NCI-H510A (cell line): ENCODE measurements at places on chromosomes 6 and 20.

- peak; percentile 43 for DNase-seq
Measured at GRCh38 chr20:44388466-44389023, 33.0 kb downstream of the HNF4A start.

DNA sequence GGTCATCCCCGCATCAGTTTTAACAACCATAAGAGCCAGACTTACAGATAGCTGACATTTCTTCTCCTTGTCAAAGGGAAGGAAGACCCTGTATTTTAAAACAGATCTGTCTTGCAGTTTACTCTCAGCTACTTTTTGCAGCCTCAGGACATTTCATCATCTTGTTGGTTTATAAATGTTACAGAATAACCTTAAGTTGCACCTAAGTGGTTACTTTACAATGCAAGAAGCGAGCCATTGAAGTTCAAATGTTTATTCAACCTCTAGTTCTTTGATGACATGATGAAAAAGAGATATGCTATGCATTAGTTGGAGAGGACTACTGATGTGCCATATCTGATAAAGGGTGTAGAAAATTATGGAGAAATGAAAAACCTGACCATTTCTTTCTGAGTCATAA, 187.9 kb upstream of the COL21A1 start:
- no peak for DNase-seq

GRCh38 chr6:156587071-156587470, 190.1 kb upstream of the ARID1B start:
- no peak for DNase-seq

- no peak for DNase-seq
Measured at GRCh38 chr6:131868836-131869235, 61.0 kb downstream of the ENPP1 start.

DNA sequence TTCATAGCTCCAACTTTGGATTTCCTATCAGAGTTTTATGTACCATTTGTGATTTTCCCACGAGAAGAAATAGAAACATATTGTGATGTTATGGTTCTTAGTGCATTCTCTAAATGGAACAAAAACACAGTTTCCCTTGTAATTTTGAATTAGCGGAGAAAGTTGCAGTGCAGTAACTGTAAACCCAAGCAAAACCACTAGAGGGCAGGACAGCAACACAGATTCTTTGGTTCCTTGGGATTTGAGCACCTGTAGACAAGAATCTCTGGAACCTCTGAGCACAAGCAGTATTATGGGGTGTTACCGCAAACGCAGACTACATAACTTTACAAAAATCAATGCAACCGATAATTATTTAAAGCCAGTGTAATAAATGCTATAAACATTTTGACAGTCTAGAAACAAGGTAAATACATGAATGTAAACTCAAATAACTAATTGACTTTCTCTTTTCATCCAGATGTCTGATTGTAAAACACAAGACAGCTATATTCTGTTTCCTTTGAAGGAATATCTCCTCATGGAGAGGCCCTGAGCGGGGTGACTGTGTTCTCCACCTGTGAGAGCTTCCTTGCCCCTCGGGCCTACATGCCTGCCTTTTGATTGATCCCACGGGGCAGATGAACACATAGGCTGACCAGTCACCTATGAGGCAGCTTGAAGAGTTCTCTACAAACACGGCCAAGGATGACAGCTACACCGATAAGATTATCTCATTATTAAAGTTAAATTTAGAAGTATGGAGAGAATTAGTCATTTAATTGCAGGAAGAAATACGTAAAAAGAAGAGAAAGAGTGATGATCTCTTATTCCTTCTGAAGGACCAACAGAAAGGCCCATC, 67.5 kb upstream of the COL21A1 start:
- peak; percentile 24 for DNase-seq

DNA sequence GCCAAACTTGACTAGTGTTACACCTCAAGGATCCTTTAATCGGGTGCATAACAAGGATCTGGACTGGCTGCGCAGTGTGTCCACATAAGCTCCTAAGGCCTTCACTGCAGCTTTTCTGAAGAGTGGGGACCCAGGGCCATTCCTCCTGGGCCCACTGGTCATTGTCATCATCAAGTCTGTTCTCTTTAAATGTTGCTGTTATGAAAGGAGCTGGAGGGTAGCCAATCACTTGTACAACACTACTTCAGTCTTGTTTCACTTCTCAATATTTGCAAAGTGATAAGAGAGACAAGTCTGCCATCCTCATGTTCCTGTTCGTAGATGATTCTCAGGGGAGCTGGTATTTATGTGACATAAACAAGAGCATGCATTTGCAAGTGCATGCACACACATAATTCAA, 149.8 kb downstream of the SYNDIG1 start:
- no peak for DNase-seq

- no peak for DNase-seq
Measured at GRCh38 chr20:33673410-33674293, 576 bp downstream of the NECAB3 start.

- no peak for DNase-seq
Measured at GRCh38 chr6:15504040-15504495, 158.8 kb downstream of the DTNBP1 start.

DNA sequence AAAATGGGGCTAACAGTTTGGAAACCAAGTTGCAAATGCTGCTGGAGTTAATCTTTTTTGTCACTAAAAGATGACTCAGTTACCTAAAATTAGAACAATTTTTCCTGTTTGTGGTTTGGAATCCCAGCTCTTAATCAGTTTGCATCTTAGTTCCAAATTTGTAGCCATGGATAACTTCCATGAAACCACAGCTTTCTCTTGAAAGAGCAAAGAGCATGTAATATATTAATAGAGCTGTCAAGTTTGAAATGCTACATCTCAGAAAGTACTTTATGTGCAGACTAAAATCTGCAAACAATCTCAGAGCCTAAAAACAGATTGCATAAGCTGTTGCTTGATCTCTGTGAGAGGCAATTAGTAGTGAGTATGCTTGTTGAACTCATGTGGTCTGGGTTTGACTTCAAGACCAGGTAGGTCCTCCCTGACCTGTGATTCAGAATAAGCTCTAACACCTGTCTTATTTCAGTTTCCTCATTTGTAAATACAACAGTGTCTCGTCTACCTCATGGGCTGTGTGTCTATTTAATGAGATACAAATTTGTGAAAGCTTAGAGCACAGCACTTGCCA, 23.5 kb downstream of the DHX35 start:
- no peak for DNase-seq

DNA sequence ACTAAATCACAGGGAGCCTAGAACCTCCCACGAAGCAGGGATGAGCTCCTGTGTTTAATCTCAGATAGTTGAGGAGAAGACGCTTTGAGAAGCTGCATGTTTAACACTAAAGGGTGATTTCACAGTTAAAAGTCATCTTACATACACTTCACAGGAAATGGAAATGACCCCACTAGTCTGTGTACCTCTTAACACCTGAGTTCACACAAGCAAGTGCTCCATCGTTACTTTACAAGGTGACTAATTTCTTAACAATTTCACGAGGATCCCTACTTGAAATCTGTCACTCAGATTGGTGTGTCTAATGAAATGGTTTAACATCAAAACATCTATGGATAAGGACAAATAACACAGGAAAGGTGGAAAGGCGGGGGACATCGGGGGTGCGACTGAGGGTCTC, 93.8 kb upstream of the RPS6KA2 start:
- DNase-seq, result no peak

- no peak for DNase-seq
Measured at GRCh38 chr6:129481706-129482105, 228.3 kb downstream of the ARHGAP18 start.

DNA sequence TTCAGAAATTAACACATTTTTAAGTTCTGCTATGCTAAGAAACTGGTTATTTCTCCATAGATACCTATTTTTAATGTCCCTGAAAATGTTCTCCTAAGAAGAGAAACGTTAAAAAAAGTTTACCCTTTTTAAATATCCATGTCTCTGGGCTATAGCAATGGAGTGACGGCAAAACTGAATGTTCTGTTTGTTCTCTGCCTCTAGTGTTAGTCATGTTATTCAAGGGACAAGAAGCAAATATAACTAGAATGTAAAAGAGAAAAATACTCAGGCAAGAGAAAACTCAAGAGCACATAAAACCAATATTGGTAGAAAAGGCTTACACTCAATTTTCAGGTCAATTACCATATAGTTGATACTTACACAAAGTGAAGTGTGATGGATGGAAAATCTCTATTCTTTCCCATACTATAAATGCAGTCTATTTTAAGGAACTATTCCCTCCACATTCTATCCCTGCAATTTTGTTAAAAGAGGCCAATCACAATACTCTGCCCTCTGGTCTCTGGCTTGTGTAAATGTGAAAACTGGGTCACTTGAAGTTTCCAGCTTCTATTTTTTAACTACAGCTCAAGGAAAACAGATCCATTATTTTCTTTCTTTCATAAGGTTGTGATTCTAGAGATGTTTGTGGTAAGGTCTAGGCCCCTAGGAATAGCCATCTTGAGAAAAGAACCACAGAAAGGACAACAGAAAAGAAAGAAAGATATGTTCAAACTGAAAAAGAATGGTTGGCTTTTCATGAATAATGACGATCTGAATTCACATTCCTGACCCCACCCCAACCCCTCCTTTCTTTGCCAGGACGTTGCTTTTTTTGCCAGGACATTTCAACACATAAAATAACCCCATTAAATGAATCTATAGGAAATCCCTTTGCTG, 200.3 kb upstream of the FAM83B start:
- no peak for DNase-seq

DNA sequence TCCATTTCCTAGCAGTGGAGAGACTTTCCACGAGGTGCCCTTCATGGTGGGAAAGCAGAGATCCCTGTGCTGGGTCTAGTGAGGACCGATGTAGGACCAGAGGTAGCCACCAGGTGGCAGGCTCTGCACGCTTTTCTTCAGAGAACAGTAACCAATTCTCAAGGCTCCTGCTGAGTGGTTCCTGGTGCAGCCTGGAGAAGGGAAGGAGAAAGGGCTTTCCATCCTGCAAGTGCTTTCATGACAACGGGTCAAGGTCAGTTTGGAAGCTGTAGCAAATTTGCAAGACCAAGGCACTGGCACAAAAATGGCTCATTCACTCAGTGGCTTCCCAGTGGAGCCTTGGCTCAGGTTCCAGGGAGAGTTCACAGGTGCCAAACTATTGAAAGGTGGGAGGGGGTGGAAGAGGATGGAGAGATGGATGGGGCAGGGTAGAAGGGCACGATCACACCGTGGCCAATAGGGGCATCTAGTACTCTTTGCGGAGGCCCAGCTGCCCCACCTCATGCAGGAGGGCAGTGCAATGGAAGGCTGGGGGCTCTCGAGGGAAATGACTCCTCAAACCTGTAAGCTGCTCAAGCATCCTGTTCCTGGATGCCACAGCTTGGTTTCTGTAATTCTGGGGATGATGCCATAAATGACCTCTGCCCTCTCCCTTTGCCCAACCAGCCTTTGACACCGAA, 25.5 kb upstream of the KCNK16 start:
- DNase-seq, result peak; percentile 33

DNA sequence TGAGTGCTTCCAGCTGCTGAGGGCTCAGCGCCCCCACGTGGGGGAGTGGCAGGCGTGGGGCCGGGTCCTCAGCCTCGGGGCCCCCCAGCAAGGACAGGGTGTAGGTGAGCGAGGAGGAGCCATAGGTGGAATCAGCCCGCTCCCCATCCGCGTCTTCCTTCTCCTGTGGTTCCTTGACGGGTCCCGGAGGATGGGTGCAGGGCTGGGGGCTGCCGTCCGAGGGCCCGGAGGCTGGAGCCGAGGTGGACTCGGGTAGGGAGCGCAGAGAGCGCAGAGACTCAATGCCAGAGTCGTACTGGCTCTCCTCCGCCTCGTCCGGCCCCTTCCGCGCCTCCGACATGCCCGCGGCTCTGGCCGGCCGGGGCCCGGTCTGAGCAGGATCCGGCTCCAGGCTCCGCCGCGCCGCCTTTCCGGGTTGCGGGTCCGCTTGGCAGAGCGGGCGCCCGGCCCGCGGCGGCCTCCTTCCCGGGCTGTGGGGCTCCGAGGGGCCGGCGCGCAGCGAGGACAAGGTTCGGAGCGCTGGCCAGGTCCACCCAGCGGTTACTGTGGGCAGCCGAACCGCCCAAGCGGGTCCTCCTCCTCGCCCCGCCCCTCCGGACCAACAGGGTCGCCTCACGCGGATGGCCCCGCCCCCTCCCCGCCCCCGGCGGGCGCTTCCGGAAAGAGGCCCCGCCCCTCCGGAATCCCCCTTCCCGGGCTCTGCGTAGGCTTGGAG, at the start of gene NFKBIE:
TSS of gene NFKBIE (minus strand) at position 545 of the 715 bp plus-strand sequence. CDS start at position 340, 205 bp downstream.
- peak; percentile 89 for DNase-seq

DNA sequence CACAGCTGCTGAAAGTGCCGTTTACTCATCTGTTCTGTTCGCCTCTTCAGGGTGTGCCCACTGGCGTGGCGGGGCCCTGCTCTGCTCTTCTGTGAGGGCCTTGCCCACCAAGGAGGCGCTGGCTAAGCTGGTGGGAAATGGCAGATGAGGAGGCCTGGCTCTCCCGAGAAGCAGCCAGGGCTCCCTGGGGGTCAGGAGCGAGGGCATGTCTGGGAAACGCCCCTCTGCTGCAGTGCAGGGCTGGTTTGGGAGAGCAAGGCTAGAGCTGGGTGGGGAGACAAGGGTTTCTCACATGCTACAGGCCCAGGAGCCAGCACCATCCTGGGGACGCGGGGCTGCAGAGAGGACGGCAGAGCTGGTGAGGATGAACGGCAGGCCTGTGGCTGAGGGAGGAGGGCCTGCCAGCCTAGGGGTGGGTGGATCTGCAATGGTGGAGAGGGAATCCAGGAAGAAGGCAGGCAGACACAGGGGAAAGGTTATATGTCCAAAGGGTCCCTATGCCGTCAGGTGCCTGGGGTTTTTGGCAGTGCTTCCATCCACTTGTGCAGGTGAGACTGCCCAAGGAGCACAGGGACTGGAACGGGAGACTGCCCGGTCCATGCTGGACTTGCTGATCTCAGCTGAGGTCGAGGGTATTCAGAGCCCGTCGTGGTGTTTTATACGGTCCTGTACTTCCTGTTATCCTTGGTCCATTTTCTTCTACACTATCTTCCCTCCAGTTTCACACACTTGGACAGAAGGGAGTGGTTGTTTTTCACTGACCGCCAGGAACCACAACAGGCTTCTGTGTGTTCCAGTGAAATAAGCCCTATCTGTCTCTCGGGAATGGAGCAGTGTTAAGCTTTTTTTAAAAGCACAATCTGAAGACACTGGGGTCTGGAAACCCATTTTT, 119.2 kb downstream of the SYCP2 start:
- DNase-seq, result no peak

DNA sequence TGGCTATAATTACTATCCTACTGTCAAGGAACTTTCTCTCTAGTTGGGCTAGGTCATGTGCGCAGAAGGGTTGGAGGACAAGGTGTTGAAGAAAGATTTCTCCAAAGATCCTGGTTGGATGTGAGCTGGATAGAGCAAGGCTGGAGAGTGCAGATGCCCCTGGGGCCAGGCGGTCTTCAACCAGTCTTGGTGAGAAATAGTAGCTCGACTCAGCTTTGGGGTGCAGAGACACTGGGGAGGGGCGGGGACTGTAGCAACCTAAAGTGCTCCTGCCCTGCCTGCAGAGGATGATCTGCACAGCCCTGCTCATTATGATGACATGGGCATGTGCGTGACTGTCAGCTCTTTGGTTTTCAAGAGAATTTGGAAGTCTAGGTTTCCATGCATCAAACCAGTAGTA, 35.9 kb downstream of the PHACTR3 start:
- DNase-seq, result no peak

GRCh38 chr6:74480561-74480960, 725.3 kb downstream of the COL12A1 start:
- DNase-seq, result no peak
